ENCODE measurements at places on chromosomes 7 and 10.

DNA sequence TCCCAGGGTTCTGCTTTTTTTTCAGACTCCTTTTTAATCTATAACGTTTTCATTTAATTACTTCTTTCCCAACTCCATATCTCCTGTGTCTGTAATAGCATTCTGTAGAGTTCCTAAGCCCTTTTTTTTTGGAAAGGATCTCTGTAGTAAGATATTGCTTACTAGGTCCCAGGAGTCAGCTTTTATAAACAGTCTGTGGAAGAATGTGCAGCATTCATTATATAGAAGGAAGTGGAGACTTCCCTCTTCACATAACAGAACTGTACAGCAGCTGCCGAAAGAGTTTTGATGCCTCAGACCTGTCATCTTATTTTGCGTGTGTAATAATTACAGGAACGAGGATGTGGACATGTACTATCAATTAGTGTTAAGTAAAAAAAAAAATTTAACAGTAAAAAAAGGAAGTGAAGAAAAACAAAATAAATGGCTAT is 7.4 kb upstream of the STEAP4 start:
- no peak for DNase-seq

DNA sequence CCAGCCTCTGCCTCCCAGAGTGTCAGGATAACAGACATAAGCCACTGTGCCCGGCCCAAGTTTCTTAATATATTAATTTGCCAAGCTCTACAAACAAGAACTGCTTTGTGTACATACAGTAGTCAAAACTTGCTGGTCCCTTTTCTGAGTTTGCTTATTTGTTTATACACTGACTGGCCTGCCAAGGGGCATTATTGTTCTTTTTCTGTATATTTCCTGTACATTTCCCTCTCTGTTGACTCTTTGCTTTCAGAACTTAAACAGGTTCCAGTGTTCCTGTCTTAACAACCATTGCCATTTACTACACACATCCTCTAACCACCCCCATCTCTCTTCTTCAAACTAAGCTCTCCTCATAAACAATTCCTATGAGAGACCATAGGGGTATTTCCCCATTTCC is 61.5 kb upstream of the RPA3 start:
- no peak for DNase-seq

- DNase-seq, result peak; percentile 46
These were observed 20.3 kb upstream of the SFRP5 start for GRCh38 chr10:97791824-97792721.

DNA sequence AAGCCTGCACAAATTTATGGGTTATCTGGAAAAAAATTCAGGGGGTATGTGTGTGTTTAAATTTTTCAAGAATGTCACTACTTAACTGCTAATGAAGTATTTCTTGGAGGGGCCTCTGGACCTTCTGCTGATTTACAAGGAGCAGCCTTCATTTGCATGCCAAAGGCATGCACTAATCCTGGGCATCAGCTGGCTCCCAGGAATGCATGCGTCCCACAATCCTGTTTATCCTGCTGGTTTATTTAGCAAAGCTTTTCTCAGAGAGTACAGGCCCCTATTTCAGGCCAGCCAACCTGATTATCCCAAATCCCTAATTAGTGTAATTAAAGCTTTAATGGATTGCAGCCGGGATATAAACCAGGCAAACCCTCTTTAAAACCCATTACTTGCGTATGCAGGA is 170.4 kb downstream of the TAX1BP1 start:
- DNase-seq, result no peak

DNA sequence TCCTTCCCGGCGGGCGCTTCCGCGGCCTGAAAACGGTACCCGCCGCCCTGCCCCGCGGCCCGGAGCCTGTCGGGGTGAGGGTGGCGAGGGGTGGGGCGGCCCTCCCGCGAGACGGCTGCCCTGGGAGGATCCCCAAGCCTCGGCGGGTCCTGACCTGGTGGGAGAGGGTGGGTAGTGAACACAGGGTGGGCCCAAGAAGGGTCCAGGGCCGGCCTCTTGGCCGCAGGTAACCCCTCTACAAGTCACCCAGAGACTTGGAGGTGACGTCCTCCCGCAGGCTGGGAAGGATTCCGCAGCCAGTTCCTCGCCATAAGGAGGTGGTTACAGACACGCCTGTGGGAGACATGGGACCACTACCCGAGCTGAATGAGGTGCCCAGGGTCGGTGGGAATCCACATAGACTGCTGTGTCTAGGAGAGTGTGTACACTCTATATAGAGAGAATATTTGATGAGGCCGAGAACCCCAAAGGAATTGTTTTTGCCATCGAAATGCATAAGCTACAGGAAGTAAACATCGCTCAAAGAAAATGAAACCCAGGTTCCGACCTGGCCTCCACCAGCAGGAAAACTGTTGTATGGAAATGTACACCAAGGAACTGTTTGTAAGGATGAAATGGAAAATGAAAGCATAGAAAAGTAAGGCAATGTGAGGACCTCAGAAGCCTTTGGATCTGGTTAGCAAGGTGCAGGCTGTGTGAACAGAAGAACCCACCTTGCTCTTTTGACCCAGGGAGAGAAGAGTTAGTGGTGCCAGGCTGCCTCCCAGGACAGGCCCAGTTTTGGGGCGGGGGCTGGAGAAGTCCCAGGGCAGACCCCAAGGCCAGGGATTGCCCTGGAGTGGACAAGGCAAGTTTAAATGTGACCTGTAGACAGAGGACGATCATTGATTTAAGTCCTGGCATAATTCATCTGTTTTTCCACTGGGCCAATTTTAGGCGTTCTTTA is 659 bp downstream of the OPTN start:
- no peak for DNase-seq

DNA sequence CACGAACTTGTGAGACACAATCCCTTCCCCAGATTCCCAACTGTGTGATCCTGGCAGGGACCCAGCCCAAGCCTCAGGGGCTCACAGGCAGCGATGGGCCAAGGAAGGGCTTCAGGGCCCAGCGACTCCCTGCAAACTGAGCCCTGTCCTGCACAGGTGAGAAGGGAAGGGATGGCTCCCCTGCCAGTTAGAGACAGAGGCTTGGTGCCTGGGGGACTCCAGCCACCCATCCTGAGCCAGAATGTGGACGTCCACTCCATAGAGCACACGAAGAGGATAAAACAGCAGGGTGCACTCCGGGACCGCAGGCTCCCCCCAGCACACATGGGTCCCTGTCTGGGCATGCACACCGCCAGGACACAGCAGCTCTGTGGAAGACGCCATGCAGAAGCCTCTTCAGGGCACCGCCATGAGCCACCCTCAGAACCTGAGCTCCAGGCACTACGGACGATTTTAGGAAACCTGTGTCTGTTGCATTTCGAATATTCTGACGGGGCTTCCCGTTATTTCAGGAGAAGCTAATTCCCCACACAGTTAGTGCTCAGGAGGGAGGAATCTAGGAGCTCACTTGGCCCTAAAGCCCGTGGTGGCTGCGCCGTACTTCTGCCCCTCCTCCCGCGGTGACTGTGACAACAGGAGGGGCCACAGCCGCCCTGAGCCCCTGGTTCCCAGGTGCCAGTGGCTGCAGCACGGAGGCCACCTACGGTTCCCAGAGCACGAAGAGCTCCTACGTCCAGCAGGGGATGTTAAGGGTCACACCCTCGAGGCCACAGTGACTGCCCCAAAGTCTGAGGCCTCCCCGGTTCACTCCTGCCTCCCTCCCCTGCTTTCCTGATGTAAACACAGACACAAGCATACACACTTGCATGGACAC is 326.0 kb downstream of the PTPRN2 start:
- DNase-seq, result no peak

- no peak for DNase-seq
These were observed 169.9 kb upstream of the BMPER start for GRCh38 chr7:33735403-33735802.

GRCh38 chr7:11171569-11172192 is 198.0 kb downstream of the PHF14 start:
- no peak for DNase-seq

- DNase-seq, result no peak
These were observed 224.2 kb upstream of the AUTS2 start for GRCh38 chr7:69374044-69374425.

GRCh38 chr7:41847606-41848005 is 144.7 kb upstream of the INHBA start:
- no peak for DNase-seq

- no peak for DNase-seq
These were observed 34.1 kb downstream of the CHST3 start for GRCh38 chr10:71998119-71998839.

DNA sequence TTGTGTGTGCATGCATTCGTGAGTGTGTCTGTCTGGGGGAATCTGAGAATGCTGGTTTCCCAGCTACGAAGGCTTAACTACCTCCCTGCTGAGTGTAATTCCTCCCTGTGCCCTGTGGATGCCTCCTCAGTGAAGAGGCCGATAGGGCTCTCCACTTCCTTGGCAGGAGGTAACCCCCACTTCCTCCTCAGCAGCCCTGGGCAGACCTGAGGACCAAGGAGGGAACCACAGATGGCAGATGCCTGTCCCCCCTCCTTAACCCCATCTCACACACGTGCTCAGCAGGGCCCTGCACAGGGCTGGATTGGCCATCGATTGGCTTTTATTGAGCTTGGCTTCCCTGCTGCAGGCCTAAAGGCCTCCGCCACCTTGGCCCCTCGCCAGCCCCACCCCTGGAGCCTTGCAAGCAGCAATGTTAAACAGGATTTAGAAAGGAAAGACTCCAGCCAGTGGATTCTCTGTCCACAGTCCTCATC is 45.6 kb upstream of the LRRC4 start:
- DNase-seq, result no peak

DNA sequence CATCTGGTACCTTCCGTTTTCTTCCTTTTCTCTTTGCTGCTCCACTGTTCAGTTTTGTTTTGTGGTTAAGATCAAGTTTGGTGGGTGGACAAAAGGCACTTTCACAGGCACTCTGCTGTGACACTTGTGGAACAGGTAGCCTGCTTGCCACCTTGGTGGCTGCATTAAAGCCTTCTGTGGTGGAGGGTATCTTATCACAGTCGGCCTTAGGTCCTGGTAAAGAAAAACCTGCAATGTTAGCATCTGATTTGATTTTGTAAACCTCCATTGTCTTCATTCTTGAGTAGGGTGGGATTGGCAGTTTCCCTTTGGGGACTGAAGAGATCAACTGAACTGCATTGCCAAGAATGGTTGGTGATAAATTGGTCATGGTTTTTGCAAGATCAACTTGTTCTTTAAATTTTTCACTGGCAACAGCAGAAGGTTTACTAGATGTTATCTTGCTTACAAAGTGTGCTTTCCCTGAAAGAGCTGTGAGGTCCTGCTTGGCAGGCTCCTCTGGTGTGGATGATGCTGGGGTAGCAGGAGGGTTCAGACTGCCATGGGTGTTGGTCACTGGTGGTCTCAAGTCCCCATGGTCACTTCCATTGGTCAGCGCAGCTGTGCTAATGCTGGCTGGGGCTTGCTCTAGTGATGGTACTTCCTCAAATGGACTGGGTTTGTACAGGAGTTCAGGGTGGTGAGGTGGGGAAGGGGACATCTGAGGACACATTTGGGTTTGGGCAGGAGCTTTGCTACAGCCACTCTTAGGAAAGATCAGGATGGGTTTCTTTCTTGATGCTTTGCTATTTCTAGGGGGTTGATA is 182.2 kb downstream of the ZNF438 start:
- no peak for DNase-seq

DNA sequence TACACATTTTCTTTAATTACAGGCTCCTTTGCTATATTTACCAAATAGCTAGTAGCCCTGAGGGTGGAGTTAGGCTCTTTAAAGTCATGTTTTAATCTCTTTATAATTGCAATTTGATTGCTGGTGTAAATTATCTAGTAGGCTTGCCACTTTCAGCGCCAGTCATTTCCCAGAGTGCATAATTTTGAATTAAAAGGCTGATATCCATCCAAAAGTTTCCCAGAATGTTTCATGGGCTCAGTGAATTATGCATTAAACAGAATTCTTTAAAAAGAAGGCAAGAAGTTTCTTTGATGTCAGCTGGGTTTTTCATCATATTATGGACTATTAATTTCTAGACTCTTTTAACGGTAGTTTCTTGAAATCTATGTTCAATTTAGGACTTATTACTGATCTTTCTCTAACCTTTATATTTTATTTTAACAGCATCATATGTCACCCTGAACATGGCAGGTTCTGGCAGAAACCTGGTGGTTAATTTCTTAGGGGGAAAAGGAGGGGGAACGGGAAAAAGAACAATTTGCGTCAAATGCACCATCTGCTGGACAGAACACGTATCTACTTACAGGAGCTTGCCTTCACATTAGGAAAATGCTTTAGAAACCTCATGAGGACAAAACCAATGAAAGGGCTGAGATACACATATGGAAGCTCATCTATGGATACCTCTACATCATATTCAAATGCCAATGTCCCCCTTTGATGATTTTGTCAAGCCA is 171.1 kb downstream of the GRM3 start:
- DNase-seq, result no peak

- DNase-seq, result no peak
These were observed 22.6 kb downstream of the TBATA start for GRCh38 chr10:70762441-70763175.

DNA sequence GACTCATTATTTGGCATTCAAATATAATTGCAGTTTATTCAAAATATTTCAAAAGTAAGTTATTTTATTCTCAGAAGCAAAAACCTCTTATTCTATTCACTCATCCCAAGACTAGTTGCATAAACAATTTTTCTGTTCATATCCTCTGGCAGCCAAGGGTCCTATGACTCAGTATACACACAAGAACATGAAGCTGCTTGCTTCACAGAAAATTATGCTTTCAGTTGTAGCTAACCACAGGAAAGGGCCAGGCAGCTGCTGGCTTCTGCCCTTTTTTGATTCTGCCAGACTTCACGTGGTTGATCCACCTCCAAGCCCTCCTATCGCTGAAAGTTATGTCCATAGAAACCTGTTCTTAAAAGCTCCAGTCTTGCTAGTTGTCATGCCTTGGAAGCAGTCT is 108.8 kb downstream of the ABCA13 start:
- DNase-seq, result no peak

All from stimulated activated CD8-positive, alpha-beta memory T cell treated with anti-CD3 and anti-CD28 coated beads, Interleukin-15, amount 100 ng/mL, for 4 hours (primary cell).